Fibroblast of villous mesenchyme (primary cell): ENCODE measurements at places on chromosomes 2 and 18.

GRCh38 chr2:2825516-2826208, 494.6 kb upstream of the MYT1L start:
- no peak for DNase-seq

GRCh38 chr18:78621141-78621755, 358.4 kb upstream of the SALL3 start:
- DNase-seq: no peak

GRCh38 chr2:69950241-69950640, 11.2 kb downstream of the ASPRV1 start:
- peak; percentile 31 for DNase-seq

DNA sequence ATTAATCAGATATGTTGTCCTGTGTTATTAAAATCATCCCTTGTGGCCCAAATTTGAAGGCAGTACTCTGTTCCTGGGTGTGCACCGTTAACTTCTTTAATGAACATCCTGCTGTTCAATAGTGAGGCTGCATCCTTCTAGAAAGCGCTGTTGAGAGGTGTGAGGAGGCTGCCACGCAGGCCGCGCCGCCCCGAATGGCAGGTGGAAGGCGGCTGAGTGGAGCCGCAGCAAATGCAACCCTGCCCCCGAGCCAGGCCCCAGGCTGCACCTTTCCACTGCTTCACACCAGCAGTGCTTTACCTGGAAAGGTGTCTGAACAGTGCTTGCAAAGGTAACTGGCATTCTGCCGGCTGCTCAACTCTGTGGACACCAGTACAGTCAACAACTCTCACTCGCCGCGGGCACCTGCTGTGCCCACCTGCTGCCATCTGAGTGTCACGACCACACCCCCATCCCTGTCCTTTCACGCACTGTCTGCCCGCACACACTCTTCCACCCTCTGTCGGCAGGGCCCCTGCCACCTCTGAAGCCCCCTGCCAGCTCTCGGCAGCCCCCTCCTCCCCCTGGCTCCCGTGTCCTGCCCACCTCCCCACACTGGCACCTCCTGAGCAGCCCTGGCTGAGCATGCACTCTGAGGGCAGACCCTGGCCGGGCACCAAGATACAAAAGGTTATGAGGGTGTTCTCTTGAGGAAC, 70.9 kb downstream of the ODC1 start:
- no peak for DNase-seq

DNA sequence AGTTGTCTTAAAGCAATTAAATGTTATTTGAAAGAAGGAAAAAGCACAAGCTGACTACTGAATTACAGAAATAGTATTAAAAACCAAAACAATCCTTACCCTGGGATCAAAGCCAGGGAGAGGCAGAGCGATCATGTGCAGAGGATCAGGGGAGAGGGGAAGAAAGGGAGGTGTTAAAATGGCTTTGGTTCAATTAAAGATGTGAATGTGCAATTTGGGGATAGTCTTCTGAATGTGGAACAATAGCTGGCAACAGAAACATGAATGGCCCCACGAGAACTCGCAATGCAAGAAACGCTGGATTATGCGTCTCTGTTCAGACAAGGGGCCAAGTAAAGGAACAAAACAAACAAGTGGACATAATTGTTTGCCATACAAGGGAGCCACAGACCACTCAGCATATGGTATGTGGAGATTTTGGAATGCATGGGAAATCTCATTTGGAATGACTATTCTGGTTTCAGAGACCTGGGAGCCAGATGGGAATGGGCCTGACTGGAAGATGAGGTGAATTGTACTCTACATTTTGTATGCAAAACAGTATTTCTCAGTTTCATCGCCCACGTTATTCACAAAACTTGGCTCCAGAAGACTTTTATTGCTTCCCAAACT, 155.4 kb downstream of the SLC4A3 start:
- DNase-seq: no peak

DNA sequence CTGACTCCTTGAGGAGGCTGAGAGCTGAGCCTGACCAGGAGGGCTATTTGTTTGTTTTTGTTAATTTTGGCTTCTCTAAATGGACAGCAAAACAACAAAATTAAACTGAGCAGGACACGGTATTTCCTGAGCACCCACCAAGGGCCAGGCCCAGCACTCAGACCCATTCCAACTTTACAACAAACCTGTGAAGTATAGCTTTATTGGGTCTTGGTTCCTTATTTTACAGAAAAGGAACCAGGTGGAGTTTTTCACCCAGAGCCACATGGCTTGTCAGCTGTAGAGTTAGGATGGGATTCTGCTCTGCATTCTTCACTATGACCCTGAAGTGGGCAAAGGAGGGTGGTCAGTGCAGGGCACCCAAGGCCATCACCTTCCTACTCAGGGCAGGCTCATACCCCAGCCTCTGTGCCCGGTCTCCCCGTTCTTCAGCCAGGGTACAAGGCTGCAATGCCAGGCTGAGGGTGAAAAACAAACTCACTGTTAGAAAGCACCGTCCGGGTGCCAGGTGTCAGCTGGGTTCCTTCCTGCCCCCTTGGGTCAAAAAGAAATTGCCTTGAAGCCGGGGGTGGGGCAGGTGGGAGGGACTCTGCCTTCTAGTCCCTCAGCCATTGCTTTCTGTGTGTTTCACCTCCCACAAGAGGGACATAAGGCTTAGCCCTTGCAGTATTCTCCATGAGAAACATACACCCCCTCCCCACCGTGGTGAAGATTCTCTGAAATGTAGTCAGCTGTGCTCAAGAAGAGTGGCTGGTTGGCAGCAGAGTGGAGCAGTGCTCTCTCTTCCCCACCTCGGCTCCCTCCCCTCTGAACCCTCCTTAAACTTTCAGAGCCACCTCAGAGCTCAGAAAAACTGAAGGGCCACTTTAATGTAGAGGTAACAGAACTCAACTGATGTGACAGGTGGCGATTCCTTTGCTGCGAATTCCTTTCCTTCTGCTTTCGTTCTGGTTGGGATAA, 2.2 kb downstream of the PSD4 start:
- no peak for DNase-seq

DNA sequence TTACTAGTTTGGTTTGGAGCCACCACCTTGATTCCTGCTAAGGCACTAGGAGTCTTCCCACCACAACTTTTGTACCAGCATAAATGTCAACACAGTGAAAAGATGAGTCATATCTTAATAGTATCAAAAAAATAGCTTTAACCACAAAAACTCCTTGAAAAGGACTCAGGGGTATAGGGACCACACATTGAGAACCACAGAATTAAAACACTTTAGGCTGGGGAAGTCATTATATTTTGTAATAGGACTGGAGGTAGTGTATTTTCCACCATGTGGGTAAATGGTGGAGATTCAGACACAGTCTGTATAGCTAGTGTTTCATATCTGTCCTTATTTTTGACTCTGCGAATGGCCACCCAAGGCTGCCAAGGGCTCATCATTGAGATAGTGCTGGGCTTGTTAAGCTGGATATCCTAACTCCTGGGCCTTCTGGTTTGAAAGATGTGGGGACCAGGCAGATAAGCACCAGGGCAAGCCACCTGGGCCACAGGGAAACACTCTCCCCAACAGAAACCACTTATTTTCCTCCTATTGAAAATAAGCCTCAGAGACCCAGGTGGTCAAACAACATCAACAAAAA, 19.1 kb upstream of the FHL2 start:
- DNase-seq: peak; percentile 75

DNA sequence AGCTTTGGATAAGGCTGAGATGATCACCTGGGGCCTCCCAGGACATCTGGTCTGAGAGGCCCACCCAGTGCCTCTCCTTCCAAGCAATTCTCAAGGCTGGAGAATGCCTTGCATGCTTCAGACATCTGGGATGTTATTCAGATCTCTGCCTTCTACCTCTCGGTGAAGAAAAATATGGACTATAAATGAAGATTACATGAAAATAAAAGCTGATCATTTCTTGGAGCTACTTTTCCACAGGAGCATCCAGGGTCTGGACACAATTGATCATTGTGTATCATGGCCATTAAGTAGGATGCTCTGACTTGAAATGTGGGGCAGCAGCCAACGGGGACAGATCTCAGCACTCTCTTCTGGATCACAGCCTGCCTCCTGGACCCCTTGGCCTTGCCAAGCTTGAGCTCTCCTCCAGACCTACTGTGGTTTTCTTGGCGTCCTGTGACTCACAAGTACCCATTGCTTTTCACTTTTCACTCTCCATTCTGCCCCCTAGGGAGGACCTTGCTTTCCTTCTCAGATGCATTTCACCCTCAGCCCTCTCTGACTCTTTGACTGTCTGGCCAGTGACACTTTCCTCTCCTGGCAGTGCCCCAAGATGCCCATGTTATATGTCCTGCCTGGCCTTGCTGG, 203.1 kb downstream of the INSIG2 start:
- DNase-seq: no peak

- no peak for DNase-seq
These were observed 2.5 kb upstream of the GBX2 start for GRCh38 chr2:236170590-236171165.

DNA sequence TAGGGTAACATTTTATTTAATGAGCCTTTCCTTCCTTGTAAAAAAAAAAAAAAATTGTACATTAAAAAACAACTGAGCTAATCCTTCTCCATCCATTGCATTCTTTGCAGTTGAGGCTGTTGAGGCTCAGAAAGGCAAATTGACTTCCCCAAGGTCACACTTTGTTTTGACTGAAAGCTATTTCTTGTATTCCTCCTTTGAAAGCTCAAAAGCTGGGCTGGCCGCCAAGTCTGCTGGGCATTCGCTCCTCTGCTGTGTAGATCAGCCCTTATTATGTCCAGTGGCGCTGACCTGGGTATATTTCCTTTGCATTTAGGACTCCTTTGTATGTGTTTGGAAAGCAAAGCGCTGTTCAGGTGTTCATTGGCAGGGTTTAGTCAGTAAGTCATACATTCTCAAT, 44.0 kb downstream of the SGPP2 start:
- DNase-seq: no peak

- peak; percentile 30 for DNase-seq
These were observed 244.1 kb upstream of the NRP2 start for GRCh38 chr2:205438241-205438640.

DNA sequence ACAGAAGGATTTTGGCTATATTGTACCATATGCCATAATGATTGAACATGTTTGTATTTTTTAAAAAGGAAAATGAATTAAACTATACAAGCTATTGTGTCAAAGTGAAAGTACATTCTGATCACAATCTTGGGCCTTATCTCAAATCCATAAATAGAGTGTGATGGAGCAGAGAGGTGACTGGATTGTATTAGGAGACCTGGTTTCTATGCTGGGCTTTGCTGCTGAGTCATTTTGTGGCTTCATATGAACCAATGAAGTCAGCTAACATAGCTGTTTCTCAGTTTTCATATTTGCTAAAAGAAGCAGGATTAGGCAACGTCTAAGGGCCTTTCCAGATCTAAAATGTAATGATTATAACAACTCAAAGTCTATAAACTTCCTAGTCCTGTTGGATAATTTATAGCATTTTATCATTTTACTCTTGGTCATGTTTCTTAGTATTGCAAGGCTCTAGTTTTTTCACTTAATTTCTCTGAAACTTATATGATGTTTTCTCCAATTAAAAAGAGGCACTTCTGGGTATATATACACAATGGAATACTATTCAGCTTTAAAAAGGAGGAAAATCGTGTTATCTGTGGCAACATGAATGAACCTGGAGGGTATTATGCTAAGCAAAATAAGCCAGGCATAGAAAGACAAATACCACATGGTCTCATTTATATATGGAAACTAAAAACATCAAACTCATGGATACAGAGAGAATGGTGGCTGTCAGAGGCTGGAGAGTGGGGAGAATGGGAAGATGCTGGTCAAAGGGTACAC, 112.3 kb downstream of the MEP1B start:
- DNase-seq: peak; percentile 66

GRCh38 chr2:174791020-174791419, 26.7 kb upstream of the CHRNA1 start:
- DNase-seq: no peak

GRCh38 chr2:176072951-176073904, 10.5 kb downstream of the EVX2 start:
- DNase-seq: no peak

- peak; percentile 32 for DNase-seq
These were observed 1.2 kb downstream of the IDH1 start for GRCh38 chr2:208253600-208254117.
